ENCODE measurements at places on chromosomes 12 and 14.

- DNase-seq: no peak
Measured at GRCh38 chr14:51357250-51357649, 117.2 kb downstream of the TMX1 start.

DNA sequence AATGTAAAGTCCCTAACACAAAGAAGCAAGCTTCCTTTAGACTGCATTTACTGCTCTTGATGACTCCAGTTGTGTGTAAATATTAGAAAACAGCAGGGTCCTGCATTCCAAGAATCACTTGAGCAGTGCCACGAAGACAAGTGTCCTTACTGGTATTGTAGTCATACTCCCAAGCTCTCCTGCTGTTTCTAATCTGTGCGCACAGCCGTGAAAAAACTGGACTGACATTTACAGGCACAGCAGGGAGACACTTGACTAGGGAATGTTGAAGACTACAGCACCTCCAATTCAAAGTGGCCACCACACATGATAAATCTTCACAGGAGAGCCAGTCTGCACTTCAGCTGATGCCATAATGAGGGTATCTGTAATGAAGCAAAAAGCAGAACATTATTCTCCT lies 91.4 kb downstream of the VRK1 start:
- DNase-seq: no peak

DNA sequence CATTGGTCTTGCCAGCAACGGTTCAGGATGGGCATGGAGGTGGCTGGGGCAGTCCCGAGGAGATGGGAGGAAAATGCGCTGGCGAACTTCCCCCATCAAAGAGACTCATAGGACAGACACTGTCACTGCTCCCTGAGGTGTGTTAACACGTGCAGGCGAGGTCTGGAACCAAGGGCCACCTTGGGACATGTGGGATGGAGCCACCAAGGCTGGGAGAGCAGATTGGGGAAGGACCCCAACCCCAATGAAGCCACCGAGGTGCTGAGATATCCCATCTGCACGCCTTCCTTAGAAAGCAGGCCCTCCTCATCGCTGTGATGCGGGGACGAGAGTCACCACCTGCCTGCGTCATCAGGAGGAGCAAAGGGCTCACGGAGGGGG lies 16.9 kb upstream of the BEGAIN start:
- DNase-seq: no peak

DNA sequence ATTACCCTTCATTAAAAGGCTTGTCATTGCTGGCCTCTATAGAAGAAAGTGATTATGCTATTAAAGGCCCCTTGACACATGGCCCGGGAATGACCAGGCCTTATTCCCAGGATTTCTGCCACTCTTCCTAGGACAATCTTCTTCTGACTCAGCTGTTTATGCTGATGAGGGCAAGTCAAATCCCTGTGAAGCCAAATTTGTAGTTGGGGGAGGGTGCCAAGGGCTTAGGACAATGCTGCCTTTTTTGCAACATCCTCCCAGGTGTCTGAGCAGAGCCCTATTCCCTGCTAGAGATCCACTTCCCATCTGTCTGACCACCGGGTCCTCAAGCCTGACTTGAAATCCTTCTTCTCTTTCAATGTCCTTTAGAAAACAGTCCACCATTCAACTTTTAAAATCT lies 230.7 kb upstream of the SRRM4 start:
- no peak for DNase-seq

All from stimulated activated CD4-positive, alpha-beta T cell treated with anti-CD3 and anti-CD28 coated beads, TNF-alpha, amount 100 ng/mL, for 1 hour (primary cell).